Hair follicular keratinocyte (primary cell): ENCODE measurements at places on chromosomes 12 and 14. TPM values are rescaled to one million over a fixed set of nuclear protein-coding genes. Genes with fewer than 3 reads are reported as not detected.

Gene AVPR1A
- total RNA-seq: not detected in 2 replicates

Gene ESR2
- total RNA-seq: 0.16 and 0.23 TPM in 2 replicates

Gene FGF6
- not detected in 2 replicates for total RNA-seq

Gene KCNC2
- not detected in 2 replicates for total RNA-seq

Gene OTOGL
- 0.11 TPM in 1 of 2 replicates, not detected in the other for total RNA-seq

Gene KRT80
- total RNA-seq: 0.11 and 0.55 TPM in 2 replicates

Gene LRRIQ1
- 0.08 and 0.11 TPM in 2 replicates for total RNA-seq

Gene ANO6
- total RNA-seq: 29.7 and 52.6 TPM in 2 replicates

Gene PTGES3
- 74.3 and 126 TPM in 2 replicates for total RNA-seq

Gene SLC7A7
- total RNA-seq: 0.78 and 5.2 TPM in 2 replicates
